ENCODE measurements at places on chromosomes 6 and 20. TPM values are rescaled to one million over a fixed set of nuclear protein-coding genes. Genes with fewer than 3 reads are reported as not detected.

Gene LY6G6F
- total RNA-seq = not detected

Gene SPDEF
- 59.6 TPM for total RNA-seq

Gene RBPJL
- total RNA-seq = not detected

Gene F13A1
- total RNA-seq = not detected

Gene TSBP1
- not detected for total RNA-seq

- DNase-seq = no peak
Measured at GRCh38 chr20:30921286-30922071, 336.0 kb upstream of the DEFB115 start.

GRCh38 chr6:169741344-169741743 lies 10.0 kb downstream of the DYNLT2 start:
- no peak for DNase-seq

- DNase-seq = peak; percentile 31
Measured at GRCh38 chr20:59820204-59821041, 113.0 kb downstream of the SYCP2 start.

- no peak for DNase-seq
Measured at GRCh38 chr6:85348643-85349042, 101.2 kb upstream of the NT5E start.

- DNase-seq = no peak
Measured at GRCh38 chr6:27679964-27680694, 207.2 kb upstream of the ZNF184 start.
